ENCODE measurements at places on chromosomes 1 and 21. TPM values are rescaled to one million over a fixed set of nuclear protein-coding genes. Genes with fewer than 3 reads are reported as not detected.

Gene BCAN
- not detected for total RNA-seq

Gene A3GALT2
- total RNA-seq, result not detected

Gene IL6R
- total RNA-seq, result 22.4 TPM

Gene ACKR1
- not detected for total RNA-seq

Gene WLS
- 18.6 TPM for total RNA-seq

Gene GJA8
- not detected for total RNA-seq

Gene IRF6
- not detected for total RNA-seq

Gene HMGCL
- total RNA-seq, result 35.9 TPM

Gene UBE2U
- not detected for total RNA-seq

Gene SYTL1
- total RNA-seq, result 0.22 TPM

Gene TCHHL1
- not detected for total RNA-seq

GRCh38 chr1:918353-918752 lies 5.4 kb upstream of the SAMD11 start:
- DNase-seq, result peak; percentile 7

DNA sequence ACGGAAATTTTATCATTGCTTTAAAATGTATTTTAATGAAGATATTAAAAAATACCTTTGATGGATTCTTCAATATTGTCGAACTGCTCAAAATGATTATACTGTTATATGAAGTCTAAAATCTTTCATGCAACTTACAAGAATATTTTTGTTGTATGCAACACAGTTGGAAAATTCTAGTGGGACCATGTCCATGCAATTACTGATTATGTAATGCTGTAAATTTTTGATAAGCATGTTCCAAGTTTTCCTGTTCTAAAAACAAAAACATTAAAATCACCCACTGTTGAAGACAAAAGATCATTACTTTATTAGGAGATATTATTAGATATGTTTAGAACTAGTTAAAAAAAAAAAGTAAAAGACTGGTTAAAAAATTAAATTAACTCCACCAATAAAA lies 132.8 kb downstream of the NFIA start:
- DNase-seq, result no peak

GRCh38 chr1:228166170-228166936 lies 749 bp downstream of the IBA57 start:
- DNase-seq, result peak; percentile 73

DNA sequence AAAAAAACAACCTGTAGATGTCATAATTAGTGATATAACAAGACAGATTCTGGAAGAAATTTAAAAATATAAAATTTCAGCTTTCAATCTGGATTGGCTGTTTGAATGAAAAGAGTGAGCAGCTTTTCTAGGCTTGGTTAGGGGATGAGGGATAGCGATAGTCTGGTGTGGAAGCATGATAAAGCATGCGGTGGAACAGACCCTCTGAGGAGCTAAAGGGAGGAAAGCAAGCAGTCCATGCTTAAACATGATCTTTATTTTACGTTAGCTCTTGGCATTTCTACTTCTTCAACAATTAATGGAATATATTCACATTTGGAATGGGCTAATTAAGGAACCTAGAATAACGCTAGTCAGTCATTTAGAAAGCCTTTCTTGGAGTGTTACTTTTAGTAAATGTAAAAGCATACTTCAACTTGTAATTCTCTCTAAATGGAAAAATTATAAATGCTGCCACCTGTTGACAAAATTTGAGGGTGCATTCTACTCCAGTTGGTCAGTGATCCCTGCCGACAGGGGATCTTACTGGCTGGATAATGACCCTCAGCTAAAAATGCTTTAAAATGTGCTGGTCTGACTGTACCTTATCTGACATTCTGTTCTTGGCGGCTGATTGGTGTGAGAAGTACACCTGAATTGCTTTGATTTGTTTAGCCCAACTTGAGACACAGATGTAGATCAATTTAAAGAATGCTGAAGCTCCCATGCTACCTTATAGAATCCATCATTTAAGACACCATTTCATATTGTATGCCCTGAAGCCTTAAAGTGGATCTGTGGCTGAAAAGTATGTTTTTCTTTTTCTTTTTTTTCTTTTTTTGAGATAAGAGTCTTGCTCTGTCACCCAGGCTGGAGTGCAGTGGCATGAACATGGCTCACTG lies 61.2 kb downstream of the AK4 start:
- no peak for DNase-seq

GRCh38 chr1:113515498-113515897 lies 125.2 kb downstream of the MAGI3 start:
- DNase-seq, result no peak

DNA sequence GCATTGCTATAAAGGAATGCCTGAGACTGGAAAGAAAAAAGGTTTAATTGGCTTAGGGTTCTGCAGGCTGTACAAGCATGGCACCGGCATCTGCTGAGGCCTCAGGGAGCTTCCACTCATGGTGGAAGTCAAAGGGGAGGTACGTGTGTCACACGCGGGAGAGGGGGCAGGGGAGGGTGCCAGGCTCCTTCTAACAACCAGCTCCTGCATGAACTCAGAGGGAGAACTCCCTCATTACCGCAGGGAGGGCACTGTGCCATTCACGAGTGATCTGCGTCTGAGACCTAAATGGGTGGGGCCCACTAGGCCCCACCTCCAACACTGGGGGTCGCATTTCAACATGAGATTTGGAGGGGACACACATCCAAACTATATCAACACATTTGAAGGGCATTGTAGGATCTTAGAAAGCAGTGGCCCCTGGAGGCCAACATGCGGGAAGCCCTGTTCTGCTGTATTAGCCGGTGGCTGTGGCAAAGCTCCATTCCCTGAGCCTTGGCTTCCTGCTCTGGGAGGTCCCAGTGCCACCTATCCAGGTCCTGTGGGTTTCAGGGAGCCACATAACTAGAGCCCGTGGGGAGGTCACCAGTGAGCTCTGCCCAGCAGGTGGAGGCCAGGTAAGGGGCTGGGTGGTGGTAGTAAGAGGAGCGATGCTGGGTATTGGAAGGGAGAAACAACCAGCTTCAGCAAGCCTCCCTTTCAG lies 10.0 kb downstream of the WNT3A start:
- DNase-seq, result peak; percentile 17

- no peak for DNase-seq
These were observed 6.6 kb downstream of the SELE start for GRCh38 chr1:169727307-169727706.

GRCh38 chr1:75785320-75785982 lies 605 bp upstream of the RABGGTB start:
- DNase-seq, result no peak

GRCh38 chr1:3515774-3516480 lies 61.5 kb downstream of the ARHGEF16 start:
- peak; percentile 58 for DNase-seq

GRCh38 chr1:184193451-184193850 lies 141.9 kb downstream of the TSEN15 start:
- no peak for DNase-seq

DNA sequence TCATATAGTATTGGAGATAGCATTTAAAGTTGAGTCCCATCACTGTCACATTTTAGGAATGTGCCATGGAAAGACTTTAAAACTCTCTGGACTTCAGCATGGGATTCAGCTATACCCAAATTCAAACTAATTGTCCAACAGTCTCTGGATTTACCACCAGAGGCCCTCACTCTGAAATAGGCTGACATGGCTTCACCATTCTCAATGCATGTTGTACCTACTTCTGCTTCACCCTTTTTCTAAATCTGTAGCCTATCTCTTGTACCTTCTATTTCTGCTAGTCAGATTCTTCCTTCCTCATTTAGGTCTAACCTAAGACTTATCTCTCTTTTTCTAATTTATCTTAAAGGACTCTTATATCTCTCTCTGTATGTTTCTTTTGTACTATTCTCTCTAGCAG lies 512.7 kb upstream of the ZRANB2 start:
- no peak for DNase-seq

GRCh38 chr1:61080413-61081143 lies 1.8 kb upstream of the NFIA start:
- DNase-seq, result no peak

DNA sequence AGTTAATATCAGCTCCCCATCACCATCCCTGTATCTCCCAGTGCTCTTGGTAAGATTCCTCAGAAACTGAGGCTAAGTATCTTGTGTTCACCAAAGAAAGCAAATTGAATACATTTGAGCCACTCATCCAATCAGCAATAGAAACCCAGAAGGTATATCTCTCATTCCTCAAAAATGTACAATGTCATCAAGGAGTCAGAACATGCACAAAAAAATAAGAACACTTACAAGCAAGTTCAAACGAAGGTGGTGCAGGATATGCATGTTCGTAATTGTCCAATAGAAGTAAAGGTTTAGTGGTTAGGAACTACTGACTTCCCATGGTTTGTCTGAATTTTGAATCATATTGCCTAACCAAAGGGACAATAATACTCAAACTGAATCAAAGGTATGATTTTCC lies 24.3 kb downstream of the RXRG start:
- no peak for DNase-seq

DNA sequence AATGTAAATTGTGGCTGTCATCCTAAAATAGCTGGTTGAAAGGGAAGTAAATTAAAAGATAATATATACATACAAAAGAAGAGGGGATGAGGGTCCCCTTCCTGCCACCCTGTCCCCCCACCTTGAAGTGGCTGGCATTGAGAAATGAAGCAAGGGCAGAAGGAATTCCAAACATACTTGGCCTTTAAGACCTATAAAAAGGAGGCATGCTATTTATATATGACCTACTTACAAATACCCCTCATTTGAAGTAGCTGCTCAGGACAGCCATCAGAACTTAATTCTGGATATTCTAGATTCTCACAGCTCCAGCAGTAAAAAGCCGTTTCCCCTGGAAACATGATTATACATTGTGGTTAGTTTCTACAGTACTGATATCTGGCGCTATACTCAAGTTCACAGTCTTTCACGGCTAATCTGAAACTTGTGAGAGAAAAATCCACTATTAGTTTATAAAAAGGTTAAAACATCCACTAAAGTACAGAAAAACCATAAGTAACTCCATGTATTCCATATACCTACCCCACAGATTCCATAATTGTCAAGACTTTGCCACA lies 9.6 kb upstream of the MAP10 start:
- DNase-seq, result no peak

- no peak for DNase-seq
These were observed 156.8 kb upstream of the POU3F1 start for GRCh38 chr1:38203441-38203840.

GRCh38 chr1:199308349-199308846 lies 669.6 kb downstream of the PTPRC start:
- no peak for DNase-seq

GRCh38 chr1:161182214-161182613 lies 4.9 kb upstream of the B4GALT3 start:
- DNase-seq, result peak; percentile 22

- no peak for DNase-seq
These were observed 129.5 kb upstream of the PRMT6 start for GRCh38 chr1:106926803-106927582.

DNA sequence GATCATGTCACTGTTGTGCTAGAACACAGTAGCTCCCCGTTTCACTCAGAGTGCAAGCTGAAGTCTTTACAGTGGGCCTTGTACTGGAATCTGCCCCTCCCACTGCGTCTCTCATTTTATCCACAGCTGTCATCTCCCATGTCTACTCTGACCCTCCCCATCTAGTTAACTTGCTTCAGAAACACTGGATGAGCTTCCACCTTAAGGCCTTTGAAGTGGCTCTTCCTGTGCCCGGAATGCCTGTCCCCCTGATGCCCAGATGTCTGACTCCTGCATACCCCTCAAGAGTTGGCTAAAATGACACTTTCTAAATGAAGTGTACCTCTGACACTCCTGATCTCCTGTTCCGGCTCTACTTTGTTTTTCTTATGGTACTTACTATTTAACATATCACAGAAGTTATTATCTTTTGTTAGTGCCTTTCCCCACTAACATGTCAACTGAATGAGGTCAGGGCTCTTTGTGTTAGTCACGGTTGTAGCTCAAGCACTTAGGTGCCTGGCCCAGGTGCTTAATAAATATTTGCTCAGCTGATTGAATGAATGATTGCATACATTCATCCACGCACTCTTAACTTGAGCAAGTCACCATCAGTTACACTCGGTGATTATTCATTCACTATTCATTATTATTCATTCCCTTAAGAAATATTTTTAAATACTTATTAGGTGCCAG lies 13.3 kb downstream of the ARV1 start:
- DNase-seq, result no peak

GRCh38 chr21:32979598-32980268 lies 46.0 kb upstream of the OLIG2 start:
- DNase-seq, result no peak

- DNase-seq, result no peak
These were observed 132.4 kb downstream of the HMGB4 start for GRCh38 chr1:33996281-33996680.

- no peak for DNase-seq
These were observed 19.3 kb upstream of the IGSF3 start for GRCh38 chr1:116686723-116687352.

GRCh38 chr1:85484264-85484663 lies 19.3 kb upstream of the DDAH1 start:
- DNase-seq, result no peak

DNA sequence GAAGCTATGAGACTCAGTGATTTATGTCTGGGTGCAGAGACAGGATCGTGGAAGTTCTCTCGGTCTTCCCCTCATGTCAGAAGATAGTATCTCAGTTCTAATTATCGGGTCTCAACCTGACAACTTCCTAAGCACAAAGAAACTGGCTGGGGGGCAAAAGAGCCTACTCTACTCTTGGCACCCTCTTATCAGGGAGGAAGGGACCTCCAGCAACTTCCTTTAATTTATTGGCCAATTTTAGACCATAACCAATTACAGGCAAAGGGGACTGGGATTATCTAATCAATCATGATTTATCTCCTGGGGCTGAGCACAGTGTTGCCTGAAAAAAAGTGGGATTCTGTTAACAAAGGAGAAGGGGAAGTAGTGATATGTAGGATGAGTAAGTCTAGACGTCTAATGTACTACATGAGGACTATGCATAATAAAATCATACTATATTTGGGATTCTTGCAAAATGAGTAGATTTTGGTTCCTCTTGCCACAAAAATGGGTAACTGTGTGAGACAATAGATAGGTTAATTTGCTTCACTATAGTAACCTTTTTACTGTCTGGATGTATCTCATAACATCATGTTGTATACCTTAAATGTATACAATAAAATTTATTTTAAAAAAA lies 98.8 kb downstream of the ZFYVE9 start:
- no peak for DNase-seq

DNA sequence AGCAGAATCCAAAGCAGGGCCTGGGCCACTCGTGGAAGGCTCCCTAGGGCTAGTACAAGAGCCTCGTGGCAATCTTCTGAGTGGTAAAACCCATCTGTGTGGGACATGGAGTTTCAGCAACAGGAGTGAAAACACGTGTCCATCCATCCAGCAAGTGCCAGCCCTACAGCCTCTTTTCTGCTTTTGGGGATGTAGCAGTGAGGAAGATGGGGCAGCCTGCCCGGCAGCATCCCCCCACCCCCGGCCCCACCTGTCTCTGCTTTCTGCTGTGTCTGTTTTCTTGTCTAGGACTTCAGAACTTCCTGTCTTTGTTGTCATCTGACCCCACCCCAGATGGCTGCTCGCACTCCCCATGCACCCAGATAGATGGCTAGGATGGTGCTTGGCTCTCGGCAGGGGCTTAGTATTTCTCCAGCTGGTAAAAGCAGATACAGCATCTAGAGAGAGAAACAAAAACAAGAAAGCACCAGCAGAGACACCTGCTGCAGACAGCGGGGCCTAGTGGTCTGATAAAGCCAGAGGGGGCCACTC lies 1.5 kb downstream of the CPTP start:
- no peak for DNase-seq

Data from SJSA1 (cell line).